ENCODE measurements at places on chromosomes 3 and 15. TPM values are rescaled to one million over a fixed set of nuclear protein-coding genes. Genes with fewer than 3 reads are reported as not detected.
A peak's percentile ranks its signal among the peaks of the same experiment; 100 is the strongest.

DNA sequence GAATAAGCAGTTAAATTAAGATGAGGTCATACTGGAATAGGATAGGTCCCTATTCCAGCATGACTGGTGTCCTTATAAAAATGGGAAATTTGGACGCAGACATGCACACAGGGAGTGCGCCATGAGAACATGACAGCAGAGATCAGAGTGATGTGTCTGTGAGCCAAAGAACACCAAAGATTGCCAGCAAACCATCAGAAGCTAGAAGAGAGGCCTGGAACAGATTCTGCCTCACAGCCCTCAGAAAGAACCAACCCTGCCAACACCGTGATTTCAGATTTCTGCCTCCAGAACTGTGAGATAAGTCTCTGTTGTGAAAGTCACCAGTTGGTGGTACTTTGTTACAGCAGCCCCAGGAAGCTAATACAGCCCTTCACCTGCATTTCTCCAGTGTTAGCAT lies 34.7 kb downstream of the EPHB1 start:
- no peaks in the 10 kb centered on the region for H3K36me3 ChIP-seq
- DNase-seq: no peak
- H3K27ac ChIP-seq: no peak overlapping the region

GRCh38 chr15:28110481-28110881 lies 11.4 kb upstream of the OCA2 start:
- no peak overlapping the region for H3K4me3 ChIP-seq
- no peak for DNase-seq
- no peaks in the 10 kb centered on the region for H3K36me3 ChIP-seq
- H3K4me1 ChIP-seq: no peaks in the 10 kb centered on the region
- peaks cover 4% of the 10 kb centered on the region for H3K27me3 ChIP-seq
- H3K27ac ChIP-seq: no peak overlapping the region

The RPL14 gene
- 168 TPM for total RNA-seq

- DNase-seq: no peak
- H3K4me1 ChIP-seq: no peaks in the 10 kb centered on the region
- no peak overlapping the region for H3K4me3 ChIP-seq
- no peaks in the 10 kb centered on the region for H3K36me3 ChIP-seq
Observed at GRCh38 chr3:186989429-186989828, 59.1 kb downstream of the ST6GAL1 start.

GRCh38 chr3:110026421-110026820 lies 689.1 kb upstream of the DPPA4 start:
- no peak overlapping the region for H3K27ac ChIP-seq
- H3K27me3 ChIP-seq: no peaks in the 10 kb centered on the region
- H3K4me3 ChIP-seq: no peak overlapping the region
- H3K4me1 ChIP-seq: no peaks in the 10 kb centered on the region
- H3K36me3 ChIP-seq: no peaks in the 10 kb centered on the region

- H3K27me3 ChIP-seq: no peaks in the 10 kb centered on the region
- H3K4me3 ChIP-seq: no peak overlapping the region
- no peak for DNase-seq
- no peaks in the 10 kb centered on the region for H3K36me3 ChIP-seq
- H3K27ac ChIP-seq: no peak overlapping the region
Observed at GRCh38 chr3:106826791-106827311, 550.4 kb upstream of the CCDC54 start.

- H3K27me3 ChIP-seq: no peaks in the 10 kb centered on the region
- no peaks in the 10 kb centered on the region for H3K4me1 ChIP-seq
- H3K4me3 ChIP-seq: no peak overlapping the region
- DNase-seq: no peak
Observed at GRCh38 chr3:31251083-31251482, 281.6 kb upstream of the STT3B start.

- H3K27ac ChIP-seq: no peak overlapping the region
- no peaks in the 10 kb centered on the region for H3K27me3 ChIP-seq
- no peak for DNase-seq
- H3K36me3 ChIP-seq: no peaks in the 10 kb centered on the region
- no peak overlapping the region for H3K4me3 ChIP-seq
Observed at GRCh38 chr3:30418443-30418842, 188.0 kb upstream of the TGFBR2 start.

- H3K4me1 ChIP-seq: no peaks in the 10 kb centered on the region
- no peak overlapping the region for H3K4me3 ChIP-seq
- no peak for DNase-seq
- no peaks in the 10 kb centered on the region for H3K36me3 ChIP-seq
- no peak overlapping the region for H3K27ac ChIP-seq
Observed at GRCh38 chr3:34155666-34156065, 357.2 kb downstream of the PDCD6IP start.

GRCh38 chr15:34820110-34820509 lies 24.8 kb upstream of the ACTC1 start:
- no peak overlapping the region for H3K4me3 ChIP-seq
- no peak overlapping the region for H3K27ac ChIP-seq
- H3K36me3 ChIP-seq: no peaks in the 10 kb centered on the region
- no peaks in the 10 kb centered on the region for H3K27me3 ChIP-seq

DNA sequence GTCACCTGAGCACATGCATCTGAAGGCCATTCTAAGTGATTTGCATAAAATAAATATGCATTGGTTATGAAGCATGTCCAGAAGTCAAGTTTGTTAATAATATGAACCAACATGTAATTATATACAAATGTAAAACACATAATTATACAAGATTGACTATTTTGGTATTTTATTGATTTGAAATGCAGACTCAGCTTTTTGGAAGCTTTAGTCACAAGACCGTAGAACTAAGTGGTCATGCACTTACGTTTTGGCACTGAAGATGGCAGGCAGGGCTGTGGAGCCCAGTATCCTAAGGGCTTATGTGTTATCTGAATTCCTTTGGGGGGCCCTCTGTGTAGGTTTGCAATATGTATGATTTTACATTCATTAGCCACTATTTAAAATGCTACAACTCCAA lies 5.0 kb downstream of the CHRNA7 start:
- no peaks in the 10 kb centered on the region for H3K4me1 ChIP-seq
- H3K27ac ChIP-seq: no peak overlapping the region
- no peaks in the 10 kb centered on the region for H3K27me3 ChIP-seq
- no peak for DNase-seq
- no peaks in the 10 kb centered on the region for H3K36me3 ChIP-seq

The TTC23 gene
- 33.0 TPM for total RNA-seq

The GUCA1C gene
- total RNA-seq: not detected

GRCh38 chr3:50154476-50154839 lies 666 bp upstream of the SEMA3F start:
- H3K27me3 ChIP-seq: no peaks in the 10 kb centered on the region
- no peaks in the 10 kb centered on the region for H3K36me3 ChIP-seq
- peak overlapping the region; percentile 82 for H3K27ac ChIP-seq
- H3K4me3 ChIP-seq: peak overlapping the region; percentile 83
- peaks cover 12% of the 10 kb centered on the region for H3K4me1 ChIP-seq

- H3K4me3 ChIP-seq: no peak overlapping the region
- no peaks in the 10 kb centered on the region for H3K4me1 ChIP-seq
- H3K27ac ChIP-seq: no peak overlapping the region
- no peak for DNase-seq
- H3K36me3 ChIP-seq: no peaks in the 10 kb centered on the region
Observed at GRCh38 chr3:175798326-175798725, 939.2 kb downstream of the NAALADL2 start.

GRCh38 chr3:17304969-17305368 lies 420.2 kb downstream of the PLCL2 start:
- H3K4me1 ChIP-seq: no peaks in the 10 kb centered on the region
- DNase-seq: no peak
- H3K4me3 ChIP-seq: no peak overlapping the region

The SPESP1 gene
- total RNA-seq: 1.9 TPM

GRCh38 chr3:31924610-31925270 lies 56.3 kb downstream of the OSBPL10 start:
- peaks cover 6% of the 10 kb centered on the region for H3K4me1 ChIP-seq
- H3K27ac ChIP-seq: no peak overlapping the region
- H3K4me3 ChIP-seq: no peak overlapping the region

DNA sequence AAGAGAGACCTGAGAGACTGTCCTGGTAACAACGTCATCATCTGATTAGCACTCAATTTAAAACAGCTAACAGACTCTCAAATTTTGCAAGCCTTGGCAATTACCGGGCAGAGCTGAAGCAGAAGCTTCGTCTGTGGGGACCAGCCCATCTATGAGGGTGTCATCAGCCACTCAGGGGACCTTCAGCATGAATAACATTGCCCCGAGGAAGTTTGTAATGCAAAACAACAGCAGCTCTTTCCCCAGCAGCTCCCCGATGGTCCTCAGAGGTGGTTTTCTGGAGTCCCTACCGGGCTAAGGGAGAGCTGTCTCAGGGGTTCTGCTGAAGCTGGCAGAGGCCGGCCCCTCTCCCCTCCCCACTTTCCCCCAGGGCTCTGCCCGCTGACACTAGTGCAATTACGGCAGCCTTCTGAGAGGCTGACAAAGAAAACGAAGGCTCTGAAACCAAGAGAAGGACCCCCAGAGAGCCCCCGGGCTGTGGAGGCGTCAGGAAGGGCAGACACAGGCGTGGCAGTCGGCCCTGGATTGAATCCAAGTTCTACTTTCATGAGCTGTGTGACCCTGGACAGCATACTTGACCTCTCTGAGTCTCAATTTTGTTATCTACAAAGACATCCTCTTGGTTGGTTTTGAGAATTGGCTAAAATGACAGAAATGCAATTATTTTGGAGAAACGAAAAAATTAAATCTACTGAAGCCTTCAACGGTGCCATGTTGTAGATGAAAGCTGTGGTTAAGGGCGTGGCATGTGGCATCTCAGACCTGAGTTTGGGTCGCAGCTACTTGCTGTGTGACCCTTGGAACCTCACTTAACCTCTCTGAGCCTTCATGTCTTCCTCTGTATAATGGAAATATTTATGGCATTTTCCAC lies 102.1 kb upstream of the TLE3 start:
- H3K27me3 ChIP-seq: no peaks in the 10 kb centered on the region
- H3K27ac ChIP-seq: no peak overlapping the region
- peaks cover 7% of the 10 kb centered on the region for H3K4me1 ChIP-seq

DNA sequence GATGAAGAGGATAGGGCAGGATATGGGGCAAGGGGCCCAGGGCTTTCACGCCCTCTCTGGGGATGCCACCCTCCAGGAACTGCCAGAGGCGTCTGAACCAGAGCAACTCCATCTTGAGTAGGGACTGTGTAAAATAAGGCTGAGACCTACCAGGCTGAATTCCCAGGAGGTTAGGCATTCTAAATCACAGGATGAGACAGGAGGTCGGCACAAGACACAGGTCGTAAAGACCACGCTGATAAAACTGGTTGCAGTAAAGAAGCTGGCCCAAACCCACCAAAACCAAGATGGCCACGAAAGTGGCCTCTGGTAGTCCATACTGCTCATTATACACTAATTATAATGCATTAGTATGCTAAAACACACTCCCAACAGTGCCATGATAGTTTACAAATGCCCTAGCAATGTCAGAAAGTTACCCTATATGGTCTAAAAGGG lies 40.7 kb downstream of the HERC1 start:
- no peak overlapping the region for H3K27ac ChIP-seq
- H3K4me1 ChIP-seq: no peaks in the 10 kb centered on the region
- no peak overlapping the region for H3K4me3 ChIP-seq
- no peaks in the 10 kb centered on the region for H3K36me3 ChIP-seq

The COLQ gene
- 13.2 TPM for total RNA-seq

The GHSR gene
- total RNA-seq: not detected

- H3K27ac ChIP-seq: no peak overlapping the region
- H3K36me3 ChIP-seq: peaks cover 65% of the 10 kb centered on the region
- DNase-seq: no peak
- H3K4me3 ChIP-seq: no peak overlapping the region
- no peaks in the 10 kb centered on the region for H3K27me3 ChIP-seq
- no peaks in the 10 kb centered on the region for H3K4me1 ChIP-seq
Observed at GRCh38 chr3:27422617-27423016, 53.4 kb upstream of the NEK10 start.

The FRMD5 gene
- total RNA-seq: 0.57 TPM

DNA sequence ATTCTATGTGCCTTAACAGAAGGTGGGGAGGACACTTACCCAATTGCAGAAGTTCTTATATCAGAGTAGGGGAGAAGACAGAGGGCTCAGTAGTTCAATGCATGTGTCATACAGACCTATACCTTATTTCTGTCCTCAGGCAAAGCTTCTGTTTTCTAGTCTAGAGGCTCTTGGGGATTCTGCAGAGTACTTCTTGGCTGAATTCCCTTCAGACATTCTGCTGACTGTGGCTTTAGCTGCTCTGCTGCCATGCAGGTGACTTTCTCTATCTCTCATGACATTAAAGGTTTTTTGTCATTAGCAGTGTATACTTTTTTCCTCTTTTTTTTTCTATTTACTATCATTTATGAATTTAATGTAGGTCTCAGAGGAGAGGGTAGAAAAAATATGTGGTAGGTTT lies 172.8 kb upstream of the PLSCR5 start:
- no peak overlapping the region for H3K4me3 ChIP-seq
- no peaks in the 10 kb centered on the region for H3K4me1 ChIP-seq
- H3K27ac ChIP-seq: no peak overlapping the region
- DNase-seq: no peak
- H3K27me3 ChIP-seq: no peaks in the 10 kb centered on the region
- H3K36me3 ChIP-seq: no peaks in the 10 kb centered on the region

The WDR72 gene
- total RNA-seq: not detected

The ADAMTS7 gene
- 2.8 TPM for total RNA-seq

GRCh38 chr3:156548041-156548687 lies 6.8 kb downstream of the SSR3 start:
- peaks cover 9% of the 10 kb centered on the region for H3K4me1 ChIP-seq
- H3K36me3 ChIP-seq: peaks cover 4% of the 10 kb centered on the region
- H3K27ac ChIP-seq: no peak overlapping the region
- no peaks in the 10 kb centered on the region for H3K27me3 ChIP-seq
- H3K4me3 ChIP-seq: no peak overlapping the region

The FAM43A gene
- total RNA-seq: 8.3 TPM

DNA sequence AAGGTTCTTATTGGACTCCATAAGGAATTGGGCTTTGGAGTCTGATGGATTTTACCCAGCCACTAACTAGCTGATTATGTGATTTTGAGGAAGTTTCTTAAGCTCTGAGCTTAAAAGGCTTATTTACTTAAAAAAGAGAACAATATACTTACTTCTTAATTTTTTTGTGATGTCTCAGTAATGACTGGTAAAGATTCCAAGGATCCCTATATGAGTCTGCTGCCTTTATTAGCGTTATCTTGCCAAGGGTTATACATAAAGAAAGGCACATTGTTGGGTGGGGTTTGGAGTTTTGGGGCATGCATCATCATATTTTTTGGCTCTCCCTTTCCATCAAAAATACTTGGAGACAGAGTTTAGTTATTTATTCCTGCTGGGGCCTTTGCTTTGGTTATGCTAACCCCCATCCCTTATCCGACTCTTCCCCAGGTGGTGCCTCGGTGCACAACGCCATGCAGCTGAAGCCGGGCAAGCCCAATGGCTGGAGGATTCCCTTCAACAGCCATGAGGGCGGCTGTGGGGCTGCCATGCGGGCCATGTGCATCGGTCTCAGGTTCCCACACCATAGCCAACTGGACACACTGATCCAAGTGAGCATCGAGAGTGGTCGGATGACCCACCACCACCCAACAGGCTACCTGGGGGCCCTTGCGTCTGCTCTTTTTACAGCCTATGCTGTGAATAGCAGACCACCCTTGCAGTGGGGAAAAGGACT lies 6.7 kb downstream of the ADPRH start:
- no peak overlapping the region for H3K27ac ChIP-seq
- H3K27me3 ChIP-seq: no peaks in the 10 kb centered on the region
- no peak for DNase-seq
- no peak overlapping the region for H3K4me3 ChIP-seq
- H3K4me1 ChIP-seq: no peaks in the 10 kb centered on the region

All from Peyer's patch (tissue), 4 donors.